T47D (cell line): ENCODE measurements at places on chromosomes 7 and 10.

DNA sequence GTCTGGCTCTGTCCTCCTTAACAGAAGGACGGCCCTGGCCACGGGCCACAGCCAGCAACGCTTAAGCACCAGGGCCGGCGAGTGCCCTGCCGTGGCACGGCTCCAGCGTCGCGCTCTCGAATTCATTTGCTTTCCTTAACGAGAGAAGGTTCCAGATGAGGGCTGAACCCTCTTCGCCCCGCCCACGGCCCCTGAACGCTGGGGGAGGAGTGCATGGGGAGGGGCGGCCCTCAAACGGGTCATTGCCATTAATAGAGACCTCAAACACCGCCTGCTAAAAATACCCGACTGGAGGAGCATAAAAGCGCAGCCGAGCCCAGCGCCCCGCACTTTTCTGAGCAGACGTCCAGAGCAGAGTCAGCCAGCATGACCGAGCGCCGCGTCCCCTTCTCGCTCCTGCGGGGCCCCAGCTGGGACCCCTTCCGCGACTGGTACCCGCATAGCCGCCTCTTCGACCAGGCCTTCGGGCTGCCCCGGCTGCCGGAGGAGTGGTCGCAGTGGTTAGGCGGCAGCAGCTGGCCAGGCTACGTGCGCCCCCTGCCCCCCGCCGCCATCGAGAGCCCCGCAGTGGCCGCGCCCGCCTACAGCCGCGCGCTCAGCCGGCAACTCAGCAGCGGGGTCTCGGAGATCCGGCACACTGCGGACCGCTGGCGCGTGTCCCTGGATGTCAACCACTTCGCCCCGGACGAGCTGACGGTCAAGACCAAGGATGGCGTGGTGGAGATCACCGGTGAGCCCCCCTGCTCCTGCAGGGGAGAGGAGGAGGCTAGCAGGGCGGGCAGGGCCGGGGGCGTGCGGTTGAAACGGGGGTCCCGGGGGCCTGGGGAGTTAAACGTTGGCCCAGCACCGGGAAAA lies at the start of gene HSPB1:
HSPB1 (plus strand) TSS at position 327 of the 855 bp plus-strand sequence; CDS start at position 367, 40 bp downstream.
- peak; percentile 78 for DNase-seq

GRCh38 chr10:28845009-28845682 lies 167.8 kb downstream of the BAMBI start:
- no peak for DNase-seq

DNA sequence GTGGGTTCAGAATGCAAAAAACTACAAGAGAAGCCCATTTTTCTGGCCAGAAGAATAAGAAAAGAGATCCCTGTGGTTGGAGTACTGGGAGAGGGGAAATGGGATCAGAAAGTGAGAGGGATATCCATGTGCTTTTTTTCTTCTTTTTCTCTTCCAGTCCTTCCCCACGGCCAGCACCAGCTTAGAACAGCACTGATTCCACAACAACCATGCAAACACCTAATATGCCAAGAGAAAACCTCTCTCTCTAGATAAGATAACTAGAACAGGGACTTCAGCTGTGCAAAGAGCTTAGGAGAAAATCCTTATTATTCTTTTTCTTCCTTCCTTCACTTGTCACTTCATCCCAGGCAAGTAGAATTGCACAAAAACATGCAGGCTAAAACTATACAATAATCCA lies 83.5 kb downstream of the ELAPOR2 start:
- DNase-seq: no peak

DNA sequence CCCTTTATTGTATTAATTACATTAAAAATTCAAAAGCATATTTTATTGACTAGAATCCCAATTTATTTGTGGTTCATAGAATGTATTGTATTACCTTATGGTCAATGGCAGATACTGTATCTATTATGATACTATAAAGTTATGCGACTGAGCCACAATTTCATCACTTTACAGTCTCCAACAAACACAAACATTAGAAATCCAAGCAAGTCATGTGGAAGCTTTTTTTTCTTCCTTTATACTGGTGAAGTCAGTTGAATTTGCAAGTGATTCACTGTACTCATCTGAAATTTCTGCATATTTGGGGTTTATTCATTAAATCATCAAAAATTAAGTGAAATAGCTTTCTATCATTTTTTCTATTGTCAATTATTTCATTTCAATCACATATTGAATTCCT lies 54.3 kb downstream of the BMPER start:
- no peak for DNase-seq

DNA sequence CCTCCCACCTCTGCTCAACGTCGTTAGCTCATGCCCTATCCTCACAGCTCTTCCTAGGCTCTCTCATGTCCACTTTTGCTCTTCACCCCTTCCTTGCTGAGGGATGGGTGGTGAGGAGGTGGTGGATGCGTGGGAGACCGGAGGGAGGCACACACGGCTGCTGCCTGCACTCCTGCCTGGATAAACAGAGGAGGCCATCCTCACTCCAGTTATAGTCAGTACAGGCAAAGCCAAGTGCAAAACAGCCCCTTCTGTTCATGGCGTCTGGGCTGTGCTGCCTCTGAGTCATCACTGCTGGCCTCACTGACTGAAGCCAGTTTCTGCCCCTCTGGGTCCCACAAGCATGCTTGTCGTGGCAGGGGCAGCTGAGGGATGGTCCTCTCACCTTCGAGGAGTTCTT lies 31.9 kb upstream of the LRRC4 start:
- DNase-seq: no peak

- DNase-seq: no peak
Observed at GRCh38 chr7:107773027-107773426, 29.1 kb downstream of the CBLL1 start.

GRCh38 chr7:30523466-30523865 lies 18.8 kb upstream of the GGCT start:
- DNase-seq: no peak

GRCh38 chr10:87761892-87762291 lies 56.1 kb downstream of the ATAD1 start:
- no peak for DNase-seq

GRCh38 chr10:35306852-35307251 lies 29.5 kb upstream of the CCNY start:
- peak; percentile 80 for DNase-seq

DNA sequence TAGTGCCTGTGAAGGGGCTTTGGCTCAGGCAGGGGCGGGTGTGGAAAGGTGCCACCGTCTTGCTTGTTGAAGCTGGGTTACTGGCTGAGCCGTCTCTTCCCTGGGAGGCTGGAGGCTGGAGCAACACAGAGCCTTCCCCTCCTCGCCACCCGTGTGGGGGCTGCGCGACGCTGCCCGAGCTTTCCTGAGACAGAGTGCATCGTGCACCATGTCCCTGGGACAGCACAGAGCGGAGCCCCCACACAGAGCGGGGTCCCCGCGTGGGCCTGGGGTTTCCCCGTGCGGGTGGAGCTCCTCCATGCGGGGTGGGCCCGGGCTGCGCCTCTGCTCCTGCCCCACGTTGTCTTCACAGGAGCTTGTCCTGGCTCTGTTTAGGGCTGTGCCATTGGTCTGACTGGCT lies 69.9 kb downstream of the INPP5A start:
- no peak for DNase-seq

GRCh38 chr10:26843736-26844135 lies 17.0 kb downstream of the ABI1 start:
- no peak for DNase-seq

DNA sequence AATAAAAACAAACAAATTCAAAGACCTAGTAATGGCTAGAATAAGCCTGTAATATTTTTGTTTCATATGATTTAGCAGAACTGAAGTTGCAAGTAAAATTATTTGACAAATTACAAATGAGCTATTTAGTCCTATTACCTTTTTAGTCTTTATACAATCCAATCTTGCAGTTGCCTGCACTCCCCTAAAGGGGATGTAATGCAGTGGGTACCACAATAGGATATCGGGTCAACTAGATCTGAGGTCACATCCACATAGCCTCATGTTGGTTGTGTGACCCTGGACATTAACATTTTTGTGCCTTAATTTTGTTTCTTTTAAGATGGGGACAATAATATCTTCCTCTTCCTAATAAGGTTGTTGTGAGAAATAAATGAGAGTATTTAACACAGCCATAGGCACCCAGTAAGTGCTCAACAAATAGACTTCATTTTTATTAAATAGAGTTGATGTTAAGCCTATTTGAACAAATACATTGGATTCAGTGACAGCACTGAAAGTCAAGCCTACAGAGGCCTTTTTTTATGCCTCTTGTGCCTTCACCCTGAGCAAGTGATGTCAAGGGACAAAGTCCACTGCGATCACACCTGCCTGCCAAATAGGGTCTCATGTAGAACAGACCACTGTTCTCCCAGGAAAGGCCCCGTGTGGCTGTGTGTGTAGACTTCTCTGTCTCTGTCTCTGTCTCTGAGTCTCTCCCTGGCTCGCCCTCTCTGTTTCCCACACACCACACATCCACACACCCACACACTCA lies 124.8 kb downstream of the EVX1 start:
- DNase-seq: no peak

GRCh38 chr10:112203328-112204076 lies 19.9 kb upstream of the GPAM start:
- no peak for DNase-seq

DNA sequence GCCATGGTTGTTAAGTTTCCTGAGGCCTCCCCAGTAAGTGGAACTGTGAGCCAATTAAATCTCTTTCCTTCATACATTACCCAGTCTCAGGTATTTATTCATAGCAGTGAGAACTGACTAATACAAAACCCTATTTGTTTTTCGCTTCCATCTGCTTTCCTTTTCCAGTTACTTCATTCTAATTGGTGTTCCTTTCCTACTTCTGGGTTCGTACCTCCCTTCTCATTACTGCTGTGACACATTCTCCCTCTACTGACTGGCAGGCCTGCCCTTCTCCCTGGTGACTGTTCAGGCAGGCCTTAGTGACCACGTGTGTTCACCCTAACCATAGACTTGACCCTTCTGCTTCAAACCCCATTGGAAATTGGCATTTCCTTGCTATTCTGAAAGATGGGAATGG lies 37.7 kb downstream of the MTURN start:
- DNase-seq: peak; percentile 44

GRCh38 chr7:131424219-131424822 lies 96.6 kb downstream of the MKLN1 start:
- no peak for DNase-seq

DNA sequence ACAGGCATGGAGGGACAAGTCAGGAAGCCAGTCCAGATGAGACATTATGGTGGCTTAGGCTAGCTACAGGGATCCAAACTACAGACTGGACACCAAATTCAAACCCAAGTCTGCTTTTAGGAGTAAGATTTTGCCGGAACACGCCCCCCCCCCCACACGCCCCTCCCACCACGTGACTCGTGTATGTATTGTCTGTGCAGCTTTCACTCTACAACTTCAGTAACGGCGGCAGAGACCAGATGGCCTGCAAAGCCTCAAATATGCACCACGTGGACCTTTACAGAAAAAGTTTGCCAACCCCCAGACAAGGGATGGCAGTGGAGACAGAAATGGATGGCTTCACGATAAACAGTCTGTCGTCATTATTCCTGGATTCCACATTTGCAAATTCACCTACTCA lies 14.5 kb downstream of the HIPK2 start:
- DNase-seq: no peak

GRCh38 chr10:124536496-124537050 lies 75.0 kb downstream of the LHPP start:
- no peak for DNase-seq

GRCh38 chr10:68601501-68602265 lies 41.5 kb downstream of the TET1 start:
- DNase-seq: no peak

DNA sequence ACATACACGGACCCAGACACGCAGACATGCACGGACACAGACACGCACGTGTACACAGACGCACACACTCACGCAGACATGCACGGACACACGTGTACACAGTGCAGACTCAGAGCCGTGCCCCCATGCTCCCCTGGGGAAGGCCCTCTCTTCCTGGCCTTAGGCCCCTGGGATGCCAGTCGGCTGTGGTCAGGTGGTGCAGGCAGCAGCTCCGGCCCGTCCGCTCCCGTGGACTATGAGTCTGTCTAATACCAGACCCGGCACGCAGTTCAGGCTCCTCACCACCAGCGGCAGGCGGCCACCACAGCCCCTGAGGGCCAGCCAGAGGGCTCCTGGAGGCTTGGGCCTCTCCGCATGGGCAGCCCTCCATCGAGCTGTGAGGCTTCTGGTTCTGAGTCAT lies 52.0 kb upstream of the NKX6-2 start:
- DNase-seq: no peak

DNA sequence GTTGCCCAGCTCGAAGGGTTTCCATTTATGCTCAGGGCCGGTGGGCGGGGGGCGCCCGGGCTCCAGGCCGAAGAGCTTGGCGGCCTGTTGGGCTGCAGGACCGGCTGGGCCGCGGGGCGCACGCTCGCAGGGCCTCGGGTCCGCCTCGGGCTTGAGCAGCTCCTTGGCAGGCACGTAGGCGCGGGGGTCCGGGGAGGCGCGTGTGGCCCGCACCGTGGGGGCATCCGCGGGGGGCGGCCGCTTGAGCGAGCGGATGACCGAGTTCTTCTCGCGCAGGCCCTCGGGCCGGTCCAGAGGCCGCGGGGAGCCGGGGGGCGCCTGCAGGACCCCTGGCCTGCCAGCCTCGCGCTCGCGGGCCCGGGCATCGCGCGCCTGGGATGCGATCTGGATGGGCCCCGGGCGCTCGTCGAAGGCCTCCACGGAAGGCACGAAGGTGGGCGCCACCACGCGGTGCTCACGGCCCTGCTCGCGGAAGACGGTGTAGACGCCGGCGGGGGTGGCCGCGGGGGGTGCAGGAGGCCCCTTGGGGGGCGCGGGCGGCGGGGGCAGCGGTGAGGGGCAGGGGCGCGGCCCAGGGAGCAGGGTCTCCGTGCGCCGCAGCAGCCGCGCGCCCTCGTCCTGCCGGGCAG lies 35.2 kb downstream of the TNRC18 start:
- no peak for DNase-seq

GRCh38 chr7:115417662-115418061 lies 495.8 kb downstream of the MDFIC start:
- DNase-seq: no peak

DNA sequence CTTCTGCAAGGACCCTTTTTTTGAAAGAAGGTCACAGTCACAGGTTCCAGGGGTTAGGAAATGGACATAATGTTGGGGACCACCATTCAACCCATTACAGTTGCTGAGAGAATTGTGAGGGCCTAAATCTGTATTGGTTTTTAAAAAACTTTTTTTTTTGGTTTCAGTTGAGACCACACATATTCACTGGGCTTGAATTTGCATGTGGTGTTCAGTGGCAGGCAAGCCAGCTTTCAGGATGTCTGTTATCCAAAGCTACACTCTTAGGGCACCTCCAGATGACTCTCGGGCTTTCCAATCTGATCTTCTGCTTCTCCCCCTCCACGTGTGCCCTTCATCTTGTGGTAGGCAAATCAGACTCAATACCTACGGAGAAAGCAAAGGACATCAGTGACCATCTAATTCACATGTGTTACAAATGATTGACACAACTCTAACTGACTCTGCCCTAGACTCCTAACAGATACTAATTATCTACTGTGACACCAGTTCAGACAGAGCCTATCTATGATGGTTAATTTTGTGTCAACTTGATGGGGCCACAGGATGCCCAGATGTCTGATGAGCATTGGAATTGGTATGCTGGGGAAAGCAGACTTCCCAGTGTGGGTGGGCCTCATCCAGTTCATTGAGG lies 93.3 kb upstream of the ELMO1 start:
- no peak for DNase-seq
